Neural crest cell (in vitro differentiated cells): ENCODE measurements at places on chromosomes 5 and 9.

DNA sequence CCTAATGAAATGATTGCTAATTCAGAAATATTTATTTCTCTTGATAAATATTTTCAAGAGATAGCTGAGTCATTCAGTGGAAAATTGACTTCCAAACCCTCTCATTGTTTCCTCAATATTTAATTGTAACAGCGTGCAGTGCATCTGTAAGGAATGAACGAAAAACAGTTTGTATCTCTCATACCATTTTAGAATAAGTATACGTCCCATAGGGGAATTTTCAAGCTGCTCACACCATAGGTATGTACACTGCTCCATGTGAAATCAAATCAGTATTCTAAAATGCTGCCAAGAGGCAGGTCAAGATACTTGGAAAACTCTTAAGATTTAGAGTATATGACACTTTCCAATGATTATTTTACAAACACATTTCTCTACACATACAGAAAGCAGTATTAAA lies 202.2 kb downstream of the ARL15 start:
- no peak for DNase-seq

- no peak for DNase-seq
These were observed 34.9 kb upstream of the N4BP3 start for GRCh38 chr5:178078197-178079010.

GRCh38 chr9:122109035-122109813 lies 16.1 kb upstream of the TTLL11 start:
- DNase-seq, result no peak

DNA sequence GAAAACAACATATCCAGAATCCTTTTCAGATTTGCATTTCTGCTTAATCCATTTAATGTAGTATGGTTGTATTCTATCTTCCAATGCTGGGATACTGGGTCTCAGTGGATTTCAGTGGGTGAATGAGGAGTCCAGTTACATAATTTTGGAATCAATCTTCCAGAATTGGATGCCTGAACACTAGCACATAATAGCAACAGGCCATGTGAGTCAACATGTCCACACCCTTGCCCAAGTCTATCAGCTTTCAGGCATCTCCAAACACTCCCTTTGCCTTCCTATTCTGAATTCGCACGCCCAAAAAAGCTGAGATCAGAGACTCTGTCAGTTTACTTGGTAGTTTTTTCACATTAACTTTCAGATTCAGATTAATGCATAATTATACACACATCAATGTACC lies 202.6 kb downstream of the TSSK1B start:
- no peak for DNase-seq

- no peak for DNase-seq
These were observed 45.2 kb upstream of the ANKRD31 start for GRCh38 chr5:75281716-75282465.

GRCh38 chr9:33687779-33688178 lies 107.6 kb upstream of the PRSS3 start:
- no peak for DNase-seq

- DNase-seq, result peak; percentile 36
These were observed 47.1 kb downstream of the EHMT1 start for GRCh38 chr9:137665697-137666512.

DNA sequence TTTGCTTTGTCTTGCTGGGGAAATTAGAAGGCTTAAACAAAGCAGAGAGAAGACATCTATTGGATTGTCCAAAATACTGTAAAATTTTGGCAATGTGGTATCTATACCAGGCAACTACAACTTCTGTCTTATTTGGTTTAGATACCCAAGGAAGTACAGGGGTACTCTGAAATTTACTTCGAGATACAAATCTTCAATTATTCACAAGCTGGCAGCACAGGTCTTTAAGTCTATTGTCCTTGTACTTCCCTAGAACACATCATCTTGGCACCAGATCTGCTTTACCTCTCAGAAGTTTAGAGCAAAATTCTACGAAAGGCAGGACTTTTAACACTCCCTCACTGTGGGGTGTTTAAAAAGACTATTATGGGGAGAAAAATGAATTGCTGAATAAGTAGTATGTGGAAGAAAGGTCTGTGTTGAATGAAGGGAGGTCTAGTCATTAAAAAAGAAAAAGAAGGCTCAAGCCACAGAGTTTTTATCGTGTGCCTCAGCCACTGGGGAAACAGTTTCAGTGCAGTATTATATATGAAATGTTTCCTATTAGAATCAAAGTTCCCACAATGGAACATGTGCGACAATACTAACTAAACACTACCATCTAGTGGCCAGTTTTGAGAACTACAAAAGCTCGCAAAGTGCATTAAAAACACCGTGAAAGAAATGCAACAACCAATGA lies 93.7 kb downstream of the PDE4D start:
- peak; percentile 28 for DNase-seq

DNA sequence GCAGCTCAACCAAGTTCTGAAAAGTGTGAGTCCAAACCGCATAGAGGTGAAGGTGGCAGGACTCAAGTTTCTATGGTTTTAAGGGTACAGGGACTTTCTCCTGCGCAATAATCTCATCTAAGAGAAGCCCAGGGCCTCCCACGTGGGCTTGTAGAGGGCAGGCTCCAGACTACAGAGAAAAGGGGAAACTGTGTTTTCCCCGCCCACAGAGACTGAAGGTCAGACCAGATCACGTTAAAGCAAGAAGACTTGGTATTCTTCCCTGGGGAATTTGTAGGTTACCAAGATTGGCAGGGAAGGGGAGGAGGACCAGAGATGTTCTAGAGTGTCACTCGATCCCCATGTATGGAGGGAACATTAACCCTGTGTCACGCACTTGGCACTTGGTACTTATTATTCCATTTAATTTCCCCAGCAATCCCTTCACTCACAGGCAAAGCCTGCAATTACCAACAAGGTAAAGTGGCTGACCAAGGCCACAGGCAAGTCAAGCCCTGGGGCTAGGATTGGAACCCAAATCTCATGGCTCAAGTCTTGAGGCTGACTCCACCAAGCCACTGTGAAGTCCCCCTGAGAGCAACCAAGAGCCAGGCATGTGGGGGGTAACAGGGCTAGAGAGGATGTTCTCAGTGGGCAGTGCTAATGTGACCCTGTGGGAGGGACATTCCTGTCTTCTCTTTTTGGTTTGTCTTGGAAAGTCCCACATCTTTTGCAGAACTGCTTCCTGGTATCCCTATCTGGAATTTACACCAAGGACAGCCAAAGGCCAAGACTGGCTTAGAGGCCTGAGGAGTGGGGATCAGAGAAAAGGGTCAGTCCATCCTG lies 18.3 kb upstream of the NEK6 start:
- no peak for DNase-seq

- DNase-seq, result no peak
These were observed 1.1 kb upstream of the NDST1 start for GRCh38 chr5:150506571-150507473.

- peak; percentile 18 for DNase-seq
These were observed 1.5 kb upstream of the GABBR2 start for GRCh38 chr9:98709968-98710965.

DNA sequence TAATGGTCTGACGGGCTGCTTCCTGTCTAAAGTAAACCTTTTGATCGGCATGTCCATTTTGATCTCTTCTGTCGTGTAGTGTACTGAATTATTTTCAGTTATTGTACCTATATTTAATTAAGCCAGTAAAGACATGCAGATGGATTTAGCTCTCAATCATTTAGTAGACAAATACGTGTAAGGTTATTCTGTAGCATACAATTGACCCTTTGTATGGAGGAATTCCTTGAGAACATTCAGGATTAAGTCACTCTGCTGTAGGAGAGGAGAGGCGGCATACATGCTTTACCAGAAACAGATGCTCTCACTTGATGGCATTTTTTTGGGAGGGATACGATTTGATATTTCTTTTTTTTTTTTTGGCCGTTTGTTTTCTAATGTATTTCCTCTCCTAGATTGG lies 141.0 kb downstream of the PBX3 start:
- DNase-seq, result no peak

DNA sequence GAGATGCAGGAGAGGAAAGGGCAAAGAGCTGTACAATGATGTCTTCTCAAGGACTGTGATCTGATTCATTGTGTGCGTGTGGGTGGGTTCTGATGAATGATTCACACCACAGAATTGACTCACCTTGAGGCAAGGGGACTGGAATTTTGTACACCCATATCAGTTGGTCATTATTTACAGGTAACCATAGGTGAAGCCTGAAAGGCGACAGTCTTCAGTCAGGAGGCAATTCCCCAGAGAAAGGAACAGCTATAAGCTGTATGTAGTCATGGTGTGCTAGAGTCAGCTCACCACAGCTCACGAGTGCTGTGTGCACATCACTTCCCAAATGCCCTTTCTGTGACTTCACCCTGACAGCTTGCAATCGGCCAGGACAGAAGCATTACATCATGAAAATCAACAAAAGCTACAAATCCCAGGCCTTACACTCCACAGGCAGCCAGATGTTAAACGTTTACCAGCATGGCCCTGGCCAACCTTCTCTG lies 87.6 kb upstream of the RPS23 start:
- no peak for DNase-seq

DNA sequence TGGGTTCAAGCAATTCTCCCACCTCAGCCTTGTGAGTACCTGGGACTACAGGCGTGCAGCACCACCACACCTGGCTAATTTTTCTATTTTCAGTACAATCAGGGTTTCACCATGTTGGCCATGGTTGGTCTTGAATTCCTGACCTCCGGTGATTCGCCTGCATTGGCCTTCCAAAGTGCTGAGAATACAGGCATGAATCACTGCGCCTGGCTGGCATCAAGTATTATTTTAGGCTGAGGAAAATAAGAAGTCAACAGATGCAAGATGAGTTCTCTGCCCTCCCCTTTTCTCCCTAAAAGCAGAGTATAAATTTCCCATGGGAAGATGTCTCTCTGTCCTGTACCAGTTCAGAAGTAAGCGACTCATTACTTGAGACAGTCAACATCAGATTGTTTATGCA lies 71.5 kb downstream of the ELAVL2 start:
- no peak for DNase-seq

DNA sequence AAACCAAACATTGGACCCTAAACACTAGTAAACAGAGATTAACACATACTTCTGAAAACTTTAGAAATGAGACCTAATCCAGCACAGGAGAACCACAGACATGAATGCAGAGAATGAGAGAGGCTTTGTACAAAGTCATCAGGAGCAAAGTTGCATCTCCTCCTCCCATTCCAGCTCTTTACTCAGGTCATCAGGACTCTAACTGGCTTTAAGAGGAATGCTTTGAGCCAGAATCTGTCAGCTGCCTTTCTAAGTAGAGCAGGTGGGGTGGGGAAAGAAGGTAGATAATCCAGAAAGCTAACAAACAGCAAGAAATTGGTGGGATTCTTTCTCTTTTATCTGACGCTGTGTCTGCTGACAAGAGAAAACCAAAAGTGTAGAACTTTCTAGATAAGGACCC lies 582.7 kb upstream of the DMAC1 start:
- DNase-seq, result no peak

DNA sequence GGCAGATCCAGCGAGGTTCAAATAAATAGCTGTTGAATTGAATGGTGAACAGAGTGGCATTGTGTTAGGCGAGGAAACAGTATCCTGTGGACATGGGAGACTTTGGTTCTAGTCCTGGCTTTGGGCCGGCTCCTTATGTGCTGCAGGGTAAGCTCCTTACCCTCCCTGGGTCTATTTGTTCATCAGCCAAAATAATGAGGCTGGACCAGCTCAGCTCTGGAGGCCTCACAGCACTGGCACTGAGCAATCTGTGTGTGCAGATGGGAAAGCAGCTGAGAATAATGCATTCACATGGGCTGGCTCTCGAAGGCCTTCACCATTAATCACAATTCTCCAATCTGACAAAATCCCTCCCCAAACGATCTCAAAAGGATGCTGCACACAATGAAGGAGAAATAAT lies 81.9 kb downstream of the APBA1 start:
- DNase-seq, result no peak

DNA sequence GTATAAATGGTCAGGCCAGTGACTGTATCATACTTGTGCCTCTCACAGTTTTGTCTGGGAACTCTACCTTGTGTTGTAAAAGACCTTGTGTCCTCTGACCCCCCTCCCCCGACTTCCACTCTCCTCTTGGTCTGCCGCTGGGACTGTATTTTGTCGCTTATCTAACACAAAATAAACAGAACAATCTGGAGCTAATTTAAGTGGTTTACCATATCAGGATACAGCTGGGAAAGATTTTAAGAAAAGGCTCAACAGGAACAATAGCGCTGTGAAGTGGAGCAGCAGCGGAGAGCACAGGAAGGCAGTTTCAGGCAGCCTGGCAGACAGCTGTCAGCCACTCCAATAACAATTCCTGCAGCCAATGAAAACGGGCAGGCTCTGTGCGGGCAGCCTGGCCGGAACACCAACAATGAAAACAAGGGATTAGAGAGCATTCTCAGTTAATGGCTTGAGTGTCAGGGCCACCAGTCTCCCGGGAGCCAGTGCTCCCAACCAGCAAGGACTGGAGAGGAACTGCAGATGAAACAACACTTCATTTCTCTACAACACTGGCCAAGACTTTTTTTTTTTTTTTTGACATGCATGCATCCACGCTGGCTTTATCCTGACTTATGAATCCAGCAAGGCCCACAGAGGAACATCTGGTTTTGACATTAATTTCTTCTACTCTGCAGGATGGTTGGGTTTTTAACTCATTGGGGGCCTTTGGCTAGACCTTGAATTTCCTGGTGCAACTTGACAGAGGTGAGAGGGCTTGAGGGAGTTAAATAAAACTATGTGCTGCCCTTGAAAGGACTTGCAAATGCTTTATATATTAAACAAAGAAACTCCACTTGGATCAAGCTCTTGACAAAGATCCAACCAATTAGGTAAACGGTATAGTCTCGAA lies 76.7 kb downstream of the ARSB start:
- DNase-seq, result peak; percentile 23

DNA sequence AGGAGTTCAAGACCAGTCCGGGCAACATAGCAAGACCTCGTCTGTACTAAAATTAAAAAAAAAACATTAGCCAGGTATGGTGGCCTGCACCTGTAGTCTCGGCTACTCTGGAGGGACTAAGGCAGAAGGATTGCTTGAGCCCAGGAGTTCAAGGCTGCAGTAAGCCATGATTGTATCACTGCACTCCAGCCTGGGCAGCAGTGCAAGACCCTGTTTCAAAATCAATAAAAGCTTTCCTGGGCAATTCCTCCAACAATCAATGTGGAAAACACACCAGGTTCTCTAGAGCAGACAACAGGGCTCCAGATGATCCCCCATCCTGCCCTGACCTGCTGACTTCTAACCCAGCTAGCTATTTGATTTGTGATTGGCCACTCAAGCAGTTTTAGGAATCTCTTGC lies 1.2 kb downstream of the AK8 start:
- DNase-seq, result no peak

- DNase-seq, result no peak
These were observed 218.6 kb downstream of the PAPPA start for GRCh38 chr9:116372081-116372673.

GRCh38 chr9:132998831-132999635 lies 20.5 kb downstream of the GFI1B start:
- DNase-seq, result no peak

- no peak for DNase-seq
These were observed 3.0 kb upstream of the MCIDAS start for GRCh38 chr5:55230086-55230629.

DNA sequence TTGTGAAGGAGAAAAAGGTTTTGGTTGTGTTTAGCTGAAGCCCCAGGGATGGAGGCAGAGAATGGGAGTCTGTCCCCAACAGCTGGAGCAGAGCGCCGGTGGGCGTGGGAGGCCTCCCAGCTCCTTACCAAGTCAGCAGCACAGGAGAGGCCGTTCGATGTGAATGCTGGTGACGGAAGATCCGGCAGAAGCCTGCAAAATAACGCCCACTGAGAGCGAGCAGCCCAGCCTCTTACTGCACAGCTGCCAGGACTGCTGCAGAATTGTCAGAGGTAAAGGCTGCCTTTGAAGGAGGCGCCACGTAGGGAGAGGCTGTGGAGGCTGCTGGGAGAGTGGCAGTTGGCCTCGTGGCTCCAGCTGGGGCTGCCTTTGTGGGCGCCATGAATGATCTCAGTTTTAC lies 26.2 kb downstream of the ANGPTL2 start:
- DNase-seq, result no peak

- no peak for DNase-seq
These were observed 174.0 kb downstream of the HMHB1 start for GRCh38 chr5:143985832-143986515.
